ENCODE measurements at places on chromosomes 5 and 9. TPM values are rescaled to one million over a fixed set of nuclear protein-coding genes. Genes with fewer than 3 reads are reported as not detected.
A peak's percentile ranks its signal among the peaks of the same experiment; 100 is the strongest.

ADAMTS13 gene
- 0.84 TPM for total RNA-seq

FXN gene
- 3.9 TPM for total RNA-seq

TNFSF15 gene
- total RNA-seq, result 2.0 TPM

SOX30 gene
- total RNA-seq, result 0.09 TPM

SURF6 gene
- 15.0 TPM for total RNA-seq

TARS1 gene
- 196 TPM for total RNA-seq

ALDH7A1 gene
- 28.7 TPM for total RNA-seq

EPB41L4B gene
- total RNA-seq, result 0.79 TPM

- DNase-seq, result peak; percentile 59
Measured at GRCh38 chr9:96453625-96454024, 3.7 kb downstream of the HABP4 start.

DNA sequence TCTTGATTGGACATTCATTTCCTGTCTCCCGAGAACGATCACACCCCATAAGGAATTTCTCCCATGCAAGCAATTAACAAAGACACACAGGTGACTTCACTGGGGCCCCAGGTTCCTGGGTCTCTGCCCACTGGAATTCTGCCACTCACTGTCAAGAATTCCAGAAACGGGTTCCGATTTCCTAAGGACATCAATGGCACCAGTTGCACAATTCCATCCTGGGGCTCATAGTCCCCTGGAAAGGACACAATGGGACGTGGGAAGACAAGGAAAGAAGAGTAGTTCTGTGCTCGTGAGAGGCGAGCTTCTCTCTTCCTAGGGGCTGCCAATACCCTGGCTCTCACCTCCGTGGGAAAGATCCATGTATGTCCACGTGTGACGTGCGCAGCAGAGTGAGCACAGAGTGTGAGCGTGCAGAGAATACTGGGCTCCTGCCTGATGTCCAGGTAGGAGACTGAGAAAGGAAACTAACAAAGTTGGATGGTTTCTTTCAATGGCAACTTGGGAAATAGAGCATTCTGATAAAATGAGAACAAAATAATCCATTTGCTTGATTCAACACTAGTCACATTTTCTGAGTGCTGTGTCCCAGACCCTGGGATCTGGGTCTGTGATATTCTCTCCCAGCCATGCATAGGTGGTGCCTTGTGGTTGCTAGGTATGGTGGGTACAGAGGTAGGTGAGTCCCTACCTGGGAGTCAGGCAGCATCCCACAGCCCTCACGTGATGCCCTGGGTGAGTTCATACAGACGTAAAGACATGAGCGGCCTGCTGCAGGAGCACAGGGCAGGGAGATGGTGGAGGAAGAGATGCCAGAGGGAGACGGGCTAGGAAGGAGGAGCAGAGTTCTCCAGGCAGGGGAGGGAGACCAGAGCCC lies 159.8 kb downstream of the COL23A1 start:
- DNase-seq, result no peak

DNA sequence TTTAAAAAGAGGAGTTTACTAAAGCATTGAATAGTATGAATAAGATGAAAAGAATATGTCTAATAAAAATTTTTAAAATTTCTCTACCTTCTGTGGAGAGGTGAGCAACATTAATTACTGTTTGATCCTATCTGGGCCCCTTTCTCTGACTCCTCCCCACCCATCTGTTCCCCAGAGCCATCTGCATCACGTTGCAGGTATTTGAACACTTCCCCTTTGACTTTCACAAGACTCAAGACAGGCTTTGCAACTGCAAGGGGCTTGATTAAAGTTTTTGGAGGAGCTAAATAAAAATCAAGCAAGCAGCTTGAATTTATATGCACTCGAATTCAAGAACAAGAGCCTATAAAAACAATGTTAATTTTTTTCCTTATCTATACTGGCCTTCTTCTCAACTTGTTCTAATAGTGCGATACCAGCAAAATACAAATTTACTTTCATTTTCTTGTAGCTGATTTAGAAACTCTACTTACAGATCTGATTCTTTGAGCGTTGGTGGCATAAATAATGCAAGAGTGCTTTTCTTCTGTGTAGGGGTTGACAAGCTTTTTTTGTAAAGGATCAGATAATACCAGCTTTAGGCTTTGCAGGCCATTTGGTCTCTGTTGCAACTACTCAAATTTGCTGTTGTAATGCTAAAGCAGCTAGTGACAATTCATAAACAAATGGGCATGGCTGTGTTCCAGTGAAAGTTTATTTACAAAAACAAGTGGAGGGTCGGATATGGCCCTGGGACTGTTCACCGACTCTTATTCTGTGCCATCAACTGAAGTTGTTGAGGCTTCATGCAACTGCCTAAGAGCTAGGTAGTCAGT lies 21.2 kb downstream of the TXNDC8 start:
- DNase-seq, result no peak

- DNase-seq, result peak; percentile 8
Measured at GRCh38 chr5:164002628-164003027, 497.2 kb downstream of the MAT2B start.

- DNase-seq, result no peak
Measured at GRCh38 chr5:174100490-174100889, 55.0 kb downstream of the NSG2 start.

DNA sequence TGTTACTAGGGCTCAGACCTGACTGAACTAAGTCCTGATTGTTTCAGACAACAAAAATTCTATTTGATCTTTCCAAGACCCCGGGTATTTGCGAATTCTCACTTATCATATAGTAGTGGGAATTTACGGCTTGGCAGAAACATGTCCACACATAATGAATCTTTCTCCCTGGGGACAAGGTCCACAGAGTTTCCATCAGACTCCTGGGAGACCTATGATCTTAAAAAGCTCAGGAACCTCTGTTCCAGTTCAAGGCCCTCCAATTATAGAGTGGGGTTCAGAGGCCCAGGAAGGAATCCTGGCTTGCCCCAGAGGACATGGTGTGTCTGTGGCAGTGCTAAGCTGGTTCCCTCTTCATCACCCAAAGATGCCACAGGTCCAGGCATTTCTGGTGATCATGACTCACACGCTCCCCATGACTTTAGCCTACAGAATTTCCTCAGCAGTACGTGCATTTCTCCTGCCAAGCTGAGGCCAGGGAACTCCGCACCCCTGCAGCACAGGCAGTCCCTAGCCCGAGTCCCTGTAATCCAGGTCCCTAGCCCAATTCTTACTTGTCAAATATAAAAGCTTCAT lies 12.6 kb downstream of the RAPGEF1 start:
- DNase-seq, result peak; percentile 77

DNA sequence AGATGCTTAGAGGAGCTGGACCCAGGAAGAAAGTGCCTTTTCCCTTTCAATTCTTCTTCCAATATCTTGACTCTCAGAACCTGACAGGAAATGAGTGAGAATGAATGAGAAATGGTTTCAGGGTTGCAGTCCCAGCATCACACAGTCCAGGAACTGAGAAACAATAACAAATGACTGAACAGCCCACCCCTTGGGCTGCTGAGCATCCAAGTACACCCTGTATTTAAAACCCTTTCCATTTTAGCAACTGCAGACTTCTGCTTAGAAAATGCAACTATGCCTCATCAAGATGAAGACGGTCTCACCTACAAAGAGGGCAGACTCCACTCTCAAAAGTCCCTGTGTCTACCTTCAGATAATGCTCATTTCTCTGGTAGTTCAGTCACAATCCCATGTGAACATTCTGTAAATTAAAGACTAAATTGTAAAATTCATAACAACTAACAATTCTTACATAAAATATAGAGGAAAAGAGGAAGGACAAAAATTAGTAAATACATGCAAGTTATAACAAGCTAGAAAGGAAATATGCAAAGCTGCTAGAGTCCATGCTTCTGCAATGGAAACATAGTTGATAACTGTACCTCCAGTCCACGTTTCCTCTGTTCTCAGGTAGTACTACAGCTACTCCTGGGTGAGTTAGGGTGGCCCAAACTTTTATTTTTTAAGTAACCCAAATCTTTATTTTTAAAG lies 316.5 kb downstream of the ICE1 start:
- DNase-seq, result no peak

DNA sequence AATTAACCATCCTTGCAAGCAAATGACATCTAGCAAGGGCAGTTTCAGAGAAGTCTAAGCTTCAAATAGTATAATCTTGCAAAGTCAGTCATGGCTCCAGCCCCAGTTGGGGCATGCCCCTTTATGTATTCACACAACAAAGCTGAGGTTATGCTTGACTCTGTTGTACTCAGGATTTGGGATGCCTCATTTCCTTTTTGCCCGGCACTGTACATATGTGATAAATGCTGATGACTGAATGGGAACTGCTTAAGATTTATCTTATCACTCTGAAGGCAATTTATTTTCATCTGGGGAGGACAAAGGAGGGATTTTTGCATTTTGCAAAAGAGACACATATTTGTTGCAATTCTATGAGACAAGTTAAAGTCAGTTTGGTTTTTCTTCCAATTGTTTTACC lies 219.2 kb downstream of the TRPM3 start:
- DNase-seq, result peak; percentile 39

GRCh38 chr9:37916471-37917312 lies 12.8 kb upstream of the SLC25A51 start:
- peak; percentile 80 for DNase-seq

- DNase-seq, result no peak
Measured at GRCh38 chr5:33715661-33716060, 176.1 kb downstream of the ADAMTS12 start.

DNA sequence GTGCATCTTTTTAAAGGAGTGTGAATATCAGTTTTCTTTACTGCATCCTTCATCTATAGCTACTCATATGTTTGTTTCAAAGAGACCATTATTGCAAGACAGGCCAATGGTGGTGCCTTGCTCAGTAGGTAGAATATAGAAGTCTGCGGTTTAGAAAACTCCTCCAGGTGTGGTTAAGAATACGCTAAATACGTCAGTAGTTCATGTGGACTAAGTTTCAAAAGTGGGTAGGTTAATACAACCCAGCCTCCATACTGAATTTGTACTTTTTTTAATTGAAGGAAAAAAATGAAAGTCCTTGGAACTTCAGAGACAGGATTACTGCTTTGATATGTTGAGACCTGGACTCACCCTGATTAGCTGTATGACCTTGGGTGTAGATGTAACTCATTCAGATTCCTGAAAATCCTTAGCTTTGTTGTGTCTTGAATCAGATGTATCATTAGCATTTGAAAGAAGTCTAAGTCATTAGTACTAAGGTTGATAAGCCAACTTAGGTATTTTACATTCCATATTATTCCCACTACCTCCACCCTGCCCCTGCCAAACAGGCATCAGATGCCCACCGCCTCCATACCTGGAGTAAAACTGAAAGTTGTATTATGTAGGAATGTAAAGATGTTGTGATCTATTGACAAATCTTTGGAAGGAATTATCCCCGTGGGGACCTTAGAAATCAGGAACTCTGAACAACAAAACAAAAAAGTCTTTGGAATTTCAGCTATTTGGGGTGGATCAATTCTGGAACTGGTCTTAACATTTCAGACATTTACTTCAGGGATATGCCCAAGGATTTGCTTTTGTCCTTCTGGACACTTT lies 6.1 kb downstream of the BASP1 start:
- DNase-seq, result no peak

DNA sequence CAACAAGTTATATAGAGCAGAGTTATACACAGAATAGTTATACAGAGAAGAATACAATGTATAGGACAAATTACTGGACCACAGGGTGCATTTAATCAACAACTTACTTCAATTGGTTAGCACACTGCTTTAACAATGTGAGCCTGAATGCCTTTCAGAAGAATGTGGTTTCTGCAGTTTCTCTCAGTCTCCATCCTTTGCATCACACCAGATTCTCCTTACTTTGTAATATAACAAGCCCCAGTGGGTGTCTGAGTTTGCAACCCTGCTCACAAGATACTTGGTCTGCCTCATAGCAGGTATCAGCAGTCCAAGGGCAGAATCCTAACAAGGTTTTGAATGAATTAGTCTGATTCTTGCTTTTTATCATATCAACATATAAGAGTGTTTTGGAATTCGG lies 114.6 kb downstream of the GABRB2 start:
- DNase-seq, result no peak

- DNase-seq, result no peak
Measured at GRCh38 chr9:138059196-138059595, 181.6 kb downstream of the CACNA1B start.

DNA sequence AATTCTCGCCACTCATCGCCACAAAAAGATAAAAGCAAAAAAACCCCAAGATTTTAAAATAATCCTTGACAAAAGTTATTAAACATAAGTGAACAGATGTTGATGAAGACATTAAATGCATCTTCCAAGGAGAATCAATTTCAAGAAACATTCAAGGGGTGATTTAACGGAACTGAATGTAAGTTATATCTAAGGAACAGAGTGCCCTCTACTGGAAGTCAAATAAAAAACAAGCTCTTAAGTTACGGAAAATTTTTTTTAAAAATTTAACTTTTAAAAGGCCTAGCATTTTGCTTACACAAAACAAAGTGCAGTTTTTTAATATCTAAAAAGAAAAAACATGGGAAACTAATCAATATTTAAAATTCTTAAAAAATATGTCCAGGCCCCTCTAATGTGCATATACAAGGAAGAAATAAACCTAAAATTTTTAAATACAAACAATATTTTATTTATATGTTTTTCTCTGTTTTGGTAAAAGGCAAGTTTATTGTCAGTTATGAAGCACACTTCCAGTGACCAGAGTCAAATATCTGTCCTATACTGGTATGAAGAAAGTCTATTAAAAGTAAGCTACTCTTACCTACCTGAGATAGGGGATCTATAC lies 28.0 kb downstream of the TEX10 start:
- DNase-seq, result peak; percentile 66

- DNase-seq, result peak; percentile 43
Measured at GRCh38 chr5:56075361-56075760, 80.6 kb upstream of the IL6ST start.

- no peak for DNase-seq
Measured at GRCh38 chr5:169174923-169175322, 126.0 kb downstream of the SLIT3 start.

GRCh38 chr9:3458806-3459475 lies 66.9 kb downstream of the RFX3 start:
- DNase-seq, result no peak

- DNase-seq, result no peak
Measured at GRCh38 chr9:130630506-130631330, 33.7 kb upstream of the PRDM12 start.

DNA sequence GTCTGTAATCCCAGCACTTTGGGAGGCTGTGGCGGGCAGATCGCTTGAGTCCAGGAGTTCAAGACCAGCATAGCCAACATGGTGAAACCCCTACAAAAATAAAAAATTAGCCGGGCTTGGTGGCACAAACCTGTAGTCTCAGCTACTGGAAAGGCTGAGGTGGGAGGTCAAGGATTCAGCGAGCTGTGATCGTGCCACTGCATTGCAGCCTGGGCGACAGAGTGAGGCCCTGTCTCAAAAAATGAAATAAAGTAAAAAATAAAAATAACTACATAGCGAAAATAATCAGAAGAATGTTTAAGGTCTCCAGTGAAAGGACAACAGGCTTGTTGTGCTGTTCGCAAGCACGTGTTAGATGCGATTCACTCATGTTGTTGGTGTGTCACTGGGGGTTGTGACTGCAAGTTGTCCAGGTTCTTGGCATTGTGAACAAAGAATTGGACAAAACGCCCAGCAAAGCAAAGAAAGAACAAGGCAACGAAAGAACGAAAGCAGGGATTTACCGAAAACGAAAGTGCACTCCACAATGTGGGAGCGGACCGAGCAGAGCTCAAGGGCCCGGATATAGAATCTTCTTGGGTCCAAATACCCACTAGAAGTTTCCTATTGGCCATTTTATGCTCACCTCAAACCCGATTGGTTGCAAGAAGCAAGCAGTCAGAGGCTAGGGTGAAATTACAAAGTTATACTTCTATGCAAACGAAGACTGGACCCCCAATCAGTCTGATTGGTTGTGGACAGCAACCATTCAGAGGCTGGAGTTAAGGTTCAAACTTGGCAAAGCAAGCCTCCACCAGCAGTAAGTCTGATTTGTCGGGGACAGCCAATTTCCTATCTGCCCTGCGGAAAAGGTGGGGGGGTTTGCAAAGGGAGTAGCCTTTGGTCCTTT lies 844 bp upstream of the MCCC2 start:
- DNase-seq, result peak; percentile 59

GRCh38 chr5:98193921-98194760 lies 579.3 kb upstream of the RGMB start:
- no peak for DNase-seq
